ENCODE measurements at places on chromosomes 4 and X.
A peak's percentile ranks its signal among the peaks of the same experiment; 100 is the strongest.

DNA sequence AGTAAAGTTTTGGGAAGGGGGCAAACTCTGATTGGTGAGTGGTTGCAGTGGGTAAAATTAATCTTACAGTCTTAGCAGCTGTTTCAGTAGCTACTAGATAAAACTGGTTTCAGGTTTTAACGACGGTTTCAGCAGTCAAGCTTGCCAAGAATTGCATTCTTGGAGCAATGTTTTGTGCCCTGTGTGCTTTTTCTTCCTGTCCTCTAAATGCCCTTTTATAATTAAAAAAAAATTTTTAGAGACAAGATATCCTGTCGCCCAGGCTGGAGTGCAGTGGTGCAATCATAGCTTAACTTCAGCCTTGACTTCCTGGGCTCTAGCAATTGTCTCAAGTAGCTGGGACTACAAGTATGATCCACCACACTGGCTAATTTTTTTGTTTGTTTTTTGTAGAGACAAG, 6.3 kb upstream of the PPEF2 start:
- DNase-seq = peak; percentile 62

GRCh38 chrX:19739683-19740082, 147.7 kb downstream of the SH3KBP1 start:
- DNase-seq = peak; percentile 74

GRCh38 chr4:104749062-104749461, 254.4 kb upstream of the CXXC4 start:
- no peak for DNase-seq

DNA sequence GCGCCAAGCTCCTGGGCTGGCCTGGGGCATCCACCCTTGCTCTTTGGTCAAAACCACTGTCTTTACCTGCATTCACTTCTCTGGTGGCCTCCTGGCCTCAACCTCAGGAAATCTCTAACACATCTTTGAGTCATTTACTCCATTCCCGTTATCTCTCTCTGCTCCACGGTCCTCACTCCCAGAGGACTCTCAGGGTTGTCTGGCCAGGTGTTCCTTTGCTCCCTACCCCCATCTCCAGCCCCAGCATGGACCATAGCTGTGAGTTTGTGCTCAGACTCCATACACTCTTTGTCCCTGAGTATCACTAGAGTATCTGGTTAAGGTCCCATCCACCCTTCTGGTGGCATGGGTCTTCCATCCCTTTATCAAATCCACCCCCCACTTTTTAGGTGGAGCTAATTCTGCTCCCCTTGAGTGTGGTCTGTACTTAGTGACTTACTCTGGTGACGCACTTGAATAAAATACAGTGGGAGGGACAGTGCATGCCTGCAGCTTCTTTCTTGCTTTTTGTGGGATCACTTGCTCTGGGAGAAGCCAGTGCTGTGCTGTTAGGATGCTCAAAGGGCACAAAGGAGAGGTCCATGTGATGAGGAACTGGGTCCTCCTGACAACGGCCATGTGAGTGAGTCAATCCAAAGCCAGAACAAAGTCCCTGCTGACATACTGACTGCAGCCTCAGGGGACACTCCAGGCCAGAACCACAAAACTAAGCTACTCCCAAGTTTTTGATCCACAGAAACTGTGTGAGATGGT, 44.3 kb downstream of the IGFBP7 start:
- no peak for DNase-seq

DNA sequence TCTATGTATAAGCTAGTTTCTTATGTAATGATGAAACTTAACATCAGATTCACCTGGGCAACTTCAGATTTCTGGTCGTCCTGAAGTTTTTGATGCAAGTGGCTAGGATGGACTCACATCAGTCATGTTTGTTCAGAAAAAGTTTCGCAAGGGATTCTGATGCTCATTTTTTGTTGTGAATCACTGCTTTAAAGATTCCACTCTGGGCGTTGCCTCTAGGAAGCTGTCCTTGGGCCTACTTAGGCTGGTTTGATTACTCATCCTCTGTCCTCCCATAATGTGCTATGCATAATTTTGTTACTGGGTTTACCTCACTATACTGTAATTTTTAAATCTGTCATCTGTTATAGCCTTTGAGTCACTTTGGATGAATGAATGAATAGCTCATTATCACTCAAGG, 30.8 kb downstream of the HERC3 start:
- no peak for DNase-seq

DNA sequence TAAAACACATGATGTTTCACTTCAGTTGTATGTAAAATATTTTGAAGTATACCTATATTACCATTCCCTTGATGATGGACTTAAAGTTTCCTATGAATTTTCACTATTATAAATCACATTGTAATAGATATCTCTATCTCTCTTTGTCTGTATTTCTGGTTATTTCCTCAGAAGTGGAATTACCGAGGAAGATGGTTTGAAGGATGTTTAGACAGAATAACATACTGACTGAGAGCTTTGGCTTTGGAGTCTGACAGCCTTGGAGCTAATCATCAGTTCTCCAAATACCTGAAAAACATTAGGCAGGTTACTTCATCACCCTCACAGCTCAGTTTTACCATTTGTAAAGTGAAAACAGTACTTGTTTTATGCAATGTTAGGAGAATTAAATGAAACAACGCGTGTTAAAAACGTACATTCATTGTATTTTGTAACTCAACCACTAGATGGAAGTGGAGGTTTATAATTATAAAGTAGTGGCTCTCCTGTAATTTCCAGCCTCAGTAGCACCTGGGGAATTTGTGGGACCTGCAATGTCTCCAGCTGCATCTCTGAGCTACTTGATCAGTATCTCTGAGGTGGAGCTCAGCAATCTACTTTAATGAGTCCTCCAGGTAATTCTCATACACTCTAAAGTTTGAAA, 14.3 kb downstream of the JCHAIN start:
- DNase-seq = peak; percentile 51

- no peak for DNase-seq
These were observed 34.6 kb downstream of the PDLIM5 start for GRCh38 chr4:94486372-94486801.

DNA sequence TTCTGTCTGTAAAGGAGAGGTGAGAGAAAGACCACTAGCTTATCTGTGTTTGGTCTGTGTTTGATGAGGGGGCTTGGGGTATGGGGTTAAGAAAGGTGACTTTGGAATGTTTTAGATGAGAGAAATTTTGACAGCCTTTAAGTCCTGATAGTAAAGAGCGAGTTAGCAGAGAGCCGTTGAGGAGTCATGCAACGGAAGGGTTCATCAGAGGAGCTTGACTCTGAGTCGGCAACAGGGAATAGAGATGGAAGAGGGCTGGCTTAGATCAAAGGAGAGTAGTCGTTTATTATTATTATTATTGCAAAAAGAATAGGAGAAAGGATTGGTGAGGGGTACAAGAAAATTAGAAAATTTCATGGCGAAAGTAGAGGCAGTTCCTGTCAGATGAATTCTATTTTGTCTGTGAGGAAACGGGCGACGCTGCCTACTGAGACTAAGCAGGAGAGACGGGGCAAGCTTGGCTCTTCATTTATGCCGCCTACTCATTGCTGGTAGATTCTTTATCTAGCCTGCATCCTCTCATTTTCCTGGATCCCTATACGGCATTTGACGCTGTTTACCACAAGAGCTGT, 473 bp upstream of the VAMP7 start:
- DNase-seq = peak; percentile 19

- no peak for DNase-seq
These were observed 725.5 kb downstream of the TRIML1 start for GRCh38 chr4:188864741-188865140.

- peak; percentile 71 for DNase-seq
These were observed 133.9 kb downstream of the AFAP1 start for GRCh38 chr4:7805533-7806337.

- no peak for DNase-seq
These were observed 175.1 kb downstream of the PARM1 start for GRCh38 chr4:75107755-75108612.

GRCh38 chr4:112093636-112094202, 51.5 kb upstream of the FAM241A start:
- DNase-seq = no peak

DNA sequence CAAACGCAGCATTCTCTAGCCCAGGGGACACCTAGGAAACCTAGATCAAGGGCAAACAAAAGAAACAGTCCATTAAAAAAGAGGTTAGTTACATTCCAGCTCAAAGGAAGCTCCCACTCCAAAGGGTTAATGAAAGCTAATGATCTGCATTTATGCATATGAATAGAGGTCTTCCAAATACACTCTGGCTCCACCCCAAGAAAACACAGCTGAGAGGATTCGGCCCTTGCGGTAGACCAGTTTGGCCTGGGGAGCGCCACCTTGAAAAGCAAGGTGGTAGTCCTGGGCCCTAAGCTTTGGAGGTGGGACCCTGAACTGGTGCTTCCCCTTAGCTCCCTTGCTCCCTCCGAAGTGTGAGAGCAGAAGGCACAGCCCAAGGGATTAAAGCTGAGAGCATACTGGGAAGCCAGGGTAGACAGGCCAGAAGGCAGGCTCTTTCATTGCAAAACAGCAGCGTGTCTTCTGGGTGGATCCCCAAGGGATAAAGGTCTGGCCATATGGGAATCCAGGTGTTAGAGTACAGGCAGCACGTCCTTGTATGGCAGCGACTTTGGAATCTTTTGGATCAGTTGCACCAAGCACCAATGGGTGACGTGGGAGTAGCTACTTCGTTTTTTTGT, 3.7 kb downstream of the GABRQ start:
- no peak for DNase-seq

- no peak for DNase-seq
These were observed 45.5 kb upstream of the RBM47 start for GRCh38 chr4:40675166-40675565.

DNA sequence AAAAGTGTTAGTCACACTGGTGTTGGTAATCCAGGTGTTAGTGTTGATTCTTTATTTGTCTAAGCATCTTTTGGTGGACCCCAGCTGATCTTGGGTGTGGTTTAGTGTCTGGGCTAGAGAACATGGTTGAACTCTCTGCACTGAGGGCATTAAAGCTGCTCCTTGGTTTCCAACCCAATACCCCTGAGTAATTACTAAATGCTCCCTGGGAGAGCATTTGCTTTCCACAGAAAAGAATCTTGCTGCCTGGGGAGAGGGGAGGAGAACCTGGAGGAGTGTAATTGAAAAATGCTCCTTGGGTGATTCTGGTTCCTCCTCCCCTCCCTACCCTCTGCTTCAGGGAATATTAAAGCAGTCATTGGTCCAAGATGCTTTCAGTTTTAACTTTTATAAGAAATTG, 3.1 kb downstream of the GUCY1B1 start:
- DNase-seq = no peak

DNA sequence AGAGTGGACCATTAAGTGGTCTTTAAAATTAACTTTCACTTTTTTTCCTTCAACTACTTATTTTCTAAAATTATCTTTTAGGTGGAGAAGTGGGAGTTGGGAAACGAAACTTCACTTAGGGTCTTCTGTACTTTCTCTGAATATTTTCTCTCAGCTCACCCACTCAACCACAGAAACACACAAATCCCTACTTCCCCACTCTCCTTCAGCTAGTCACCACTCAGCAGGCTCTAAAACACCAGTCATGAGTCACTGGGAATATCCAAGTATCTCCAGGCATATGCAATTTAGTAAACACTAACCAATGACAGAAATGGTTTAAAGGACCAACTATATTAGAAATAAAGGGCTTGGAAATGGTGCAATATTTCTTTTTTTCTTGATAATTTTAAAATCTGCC, 153.0 kb upstream of the RPS6KA6 start:
- DNase-seq = no peak

GRCh38 chr4:336099-336892, 1.3 kb upstream of the ZNF141 start:
- no peak for DNase-seq

DNA sequence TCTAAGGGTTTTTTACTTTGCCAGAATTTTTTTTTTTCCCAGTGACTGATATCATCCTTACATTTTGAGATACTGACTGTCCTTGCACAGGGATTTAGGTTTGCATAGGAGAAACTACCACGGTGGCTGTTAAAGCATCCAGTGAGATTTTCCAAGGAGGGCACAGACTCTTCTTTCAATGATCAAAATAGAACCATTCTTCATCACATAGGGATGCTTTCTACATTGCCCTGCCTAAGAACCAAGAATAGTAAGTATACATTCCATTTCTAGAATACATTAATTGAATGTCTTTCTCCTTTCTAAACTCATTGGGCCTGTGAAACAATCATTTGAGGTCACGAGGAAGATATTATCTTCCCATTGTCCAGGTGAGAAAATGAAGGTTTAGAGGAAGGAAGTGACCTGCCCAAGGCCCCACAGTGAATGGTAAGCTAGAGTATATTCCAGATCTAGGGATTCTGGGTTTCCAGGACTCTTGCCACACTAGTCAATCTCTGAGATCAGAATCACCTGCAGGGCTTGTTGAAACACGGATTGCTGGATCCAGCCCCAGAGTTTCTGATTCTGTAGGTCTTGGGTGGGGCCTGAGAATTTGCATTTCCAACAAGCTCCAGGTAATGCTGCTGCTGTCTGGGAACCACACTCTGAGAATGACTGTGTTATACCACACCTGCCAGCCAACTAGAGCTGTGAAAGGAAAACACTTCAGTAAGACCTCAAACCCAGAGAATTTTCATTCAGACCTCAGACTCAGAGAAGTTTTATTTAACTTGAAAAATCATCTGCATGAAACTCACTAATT, 17.7 kb upstream of the TMEM154 start:
- no peak for DNase-seq

DNA sequence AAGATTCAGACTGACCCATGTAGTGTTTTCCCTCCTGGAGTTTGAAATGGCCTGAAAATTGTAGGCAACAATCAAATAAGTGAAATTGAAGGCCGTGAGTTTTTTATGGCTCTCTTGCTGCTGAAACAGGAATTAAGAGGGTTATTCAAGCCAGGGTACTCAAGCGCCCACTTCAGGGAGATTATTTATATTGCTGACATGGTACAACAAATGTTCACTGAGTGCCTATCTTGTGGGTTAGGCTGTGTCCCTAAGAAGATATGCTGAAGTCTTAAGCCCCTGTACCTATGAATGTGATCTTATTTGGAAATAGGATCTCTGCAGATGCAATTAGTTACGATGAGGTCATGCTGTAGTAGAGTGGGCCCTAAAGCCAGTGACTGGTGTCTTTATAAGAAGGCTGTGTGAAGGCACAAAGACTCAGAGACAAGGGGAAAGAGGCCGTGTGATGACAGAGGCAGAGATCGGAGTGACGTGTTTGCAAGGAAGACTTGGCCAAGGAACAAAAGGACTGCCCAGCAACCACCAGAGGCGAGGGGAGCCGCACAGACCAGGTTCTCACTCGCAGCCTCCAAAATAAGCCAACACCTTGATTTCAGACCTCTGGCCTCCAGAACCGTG, 72.9 kb downstream of the MED28 start:
- peak; percentile 69 for DNase-seq

DNA sequence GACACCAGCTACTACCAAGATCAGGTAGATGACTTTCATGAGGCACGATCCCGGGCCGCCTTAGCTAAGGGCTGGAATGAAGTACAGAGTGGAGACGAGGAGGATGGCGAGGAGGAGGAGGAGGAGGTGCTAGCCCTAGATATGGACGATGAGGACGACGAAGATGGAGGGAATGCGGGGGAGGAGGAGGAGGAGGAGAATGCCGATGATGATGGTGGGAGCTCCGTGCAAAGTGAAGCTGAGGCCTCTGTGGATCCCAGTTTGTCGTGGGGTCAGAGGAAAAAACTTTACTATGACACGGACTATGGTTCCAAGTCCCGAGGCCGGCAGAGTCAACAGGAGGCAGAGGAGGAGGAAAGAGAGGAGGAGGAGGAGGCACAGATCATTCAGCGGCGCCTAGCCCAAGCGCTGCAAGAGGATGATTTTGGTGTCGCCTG, 481 bp downstream of the UTP3 start:
- DNase-seq = no peak

Data from SJCRH30 (cell line).